B cell (primary cell): ENCODE measurements at places on chromosomes 4 and X. TPM values are rescaled to one million over a fixed set of nuclear protein-coding genes. Genes with fewer than 3 reads are reported as not detected.

DNA sequence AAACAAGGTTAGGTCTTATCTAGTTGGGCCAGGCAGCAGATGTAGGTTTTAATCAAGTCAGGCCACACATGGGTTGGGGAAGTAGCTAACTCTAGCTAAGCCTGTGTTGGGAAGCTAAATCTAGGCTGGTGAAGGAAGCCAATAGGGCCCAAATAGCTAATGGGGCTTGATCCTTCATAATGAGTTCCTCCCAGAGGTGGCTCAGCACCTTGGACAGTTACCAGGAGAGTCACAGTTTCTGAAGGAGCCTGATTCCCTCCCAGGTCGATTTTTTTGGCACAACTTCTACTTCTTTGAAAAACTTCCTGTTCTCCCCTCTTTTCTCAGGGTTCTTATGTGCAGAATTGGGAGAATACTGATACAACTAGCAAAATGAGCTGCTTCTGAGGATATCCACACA is 242.5 kb upstream of the PRPS2 start:
- H3K36me3 ChIP-seq, result no peaks in the 10 kb centered on the region
- no peak for DNase-seq
- no peak overlapping the region for H3K4me3 ChIP-seq
- no peaks in the 10 kb centered on the region for H3K27me3 ChIP-seq
- no peaks in the 10 kb centered on the region for H3K4me1 ChIP-seq

Gene BEX2
- polyA plus RNA-seq, result 34.6 and 78.5 TPM in 2 replicates

- no peaks in the 10 kb centered on the region for H3K36me3 ChIP-seq
- H3K27me3 ChIP-seq, result no peaks in the 10 kb centered on the region
- no peak overlapping the region for H3K4me3 ChIP-seq
- H3K4me1 ChIP-seq, result no peaks in the 10 kb centered on the region
Observed at GRCh38 chr4:21380861-21381260, 567.7 kb downstream of the KCNIP4 start.

DNA sequence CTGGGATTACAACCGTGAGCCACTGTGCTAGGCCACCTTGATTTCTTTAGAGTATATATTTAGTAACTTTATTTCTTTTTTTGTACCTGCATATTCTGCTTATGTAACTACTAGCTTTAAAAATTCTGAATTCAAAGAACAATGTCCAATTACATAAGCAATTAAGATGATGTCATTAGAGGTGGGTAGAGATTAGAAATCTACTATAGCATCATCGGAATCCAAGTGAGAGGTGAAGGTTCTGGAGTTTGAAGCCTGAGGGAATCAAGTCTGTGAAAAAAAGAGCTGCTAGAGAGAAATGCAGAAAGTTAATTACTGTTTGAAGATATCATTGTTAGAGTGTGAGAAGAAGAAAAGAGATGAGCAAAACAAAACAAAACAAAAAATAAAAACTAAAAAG is 79.0 kb upstream of the ENPEP start:
- H3K36me3 ChIP-seq, result no peaks in the 10 kb centered on the region
- no peak for DNase-seq
- no peaks in the 10 kb centered on the region for H3K27me3 ChIP-seq
- no peak overlapping the region for H3K4me3 ChIP-seq

Gene RAB33A
- polyA plus RNA-seq, result 1.5 and 5.4 TPM in 2 replicates

Gene MBNL3
- polyA plus RNA-seq, result 16.6 and 17.3 TPM in 2 replicates

Gene PNMA3
- 2.5 and 3.8 TPM in 2 replicates for polyA plus RNA-seq

DNA sequence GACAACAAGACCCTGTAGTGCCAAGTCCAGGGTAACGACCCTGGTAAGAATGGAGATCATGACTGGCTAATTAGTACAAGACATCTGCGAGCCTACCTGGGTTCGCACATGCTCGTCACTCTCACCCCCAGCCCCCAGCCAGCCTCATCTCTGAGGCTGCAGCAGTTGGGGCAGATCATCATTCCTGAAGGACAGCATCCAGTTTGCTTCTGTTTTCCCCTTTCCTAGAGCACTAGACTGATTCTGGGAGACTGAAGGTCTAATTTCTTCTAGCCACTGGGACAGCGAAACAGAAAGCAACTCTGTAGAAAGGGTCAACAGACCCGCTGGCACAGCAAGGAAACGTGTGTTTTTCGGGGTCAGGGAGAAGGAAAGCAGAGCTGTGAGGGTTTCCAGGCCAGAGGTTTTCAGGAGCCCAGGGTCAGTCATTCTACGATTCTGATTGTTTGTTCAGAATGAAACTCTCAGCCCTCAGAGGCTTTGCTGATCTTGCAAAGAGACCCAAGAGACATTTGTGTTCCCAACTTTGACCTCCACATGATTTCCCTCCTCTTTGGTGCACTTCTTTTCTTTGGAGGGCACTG is 343.1 kb upstream of the NOCT start:
- no peak for DNase-seq
- H3K36me3 ChIP-seq, result no peaks in the 10 kb centered on the region
- H3K27ac ChIP-seq, result no peak overlapping the region
- H3K4me1 ChIP-seq, result no peaks in the 10 kb centered on the region
- H3K27me3 ChIP-seq, result no peaks in the 10 kb centered on the region

GRCh38 chr4:16721613-16722291 is 176.7 kb downstream of the LDB2 start:
- no peak for DNase-seq
- H3K27ac ChIP-seq, result no peak overlapping the region
- no peaks in the 10 kb centered on the region for H3K27me3 ChIP-seq
- H3K36me3 ChIP-seq, result no peaks in the 10 kb centered on the region
- no peaks in the 10 kb centered on the region for H3K4me1 ChIP-seq

DNA sequence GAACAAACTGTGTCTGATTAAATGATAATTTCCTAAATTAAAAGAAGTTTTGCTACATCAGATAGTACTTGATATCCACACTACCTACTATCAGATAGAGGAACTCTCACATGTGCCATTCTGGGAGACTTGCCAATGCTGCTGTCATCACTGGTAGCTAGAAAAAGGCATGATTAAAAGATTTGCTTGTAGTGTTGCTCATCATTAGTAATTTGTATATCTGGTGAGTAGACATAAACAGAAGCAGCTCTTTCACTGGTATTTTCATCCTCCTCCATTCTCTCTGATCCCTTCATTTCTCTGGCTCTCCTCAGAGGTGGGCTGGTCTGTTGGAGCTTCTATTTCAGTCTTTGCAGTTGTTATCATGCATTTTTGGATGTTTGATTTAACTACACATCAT is 56.0 kb downstream of the SPRY1 start:
- no peaks in the 10 kb centered on the region for H3K27me3 ChIP-seq
- DNase-seq, result peak; percentile 34
- peaks cover 61% of the 10 kb centered on the region for H3K4me1 ChIP-seq
- H3K36me3 ChIP-seq, result no peaks in the 10 kb centered on the region
- H3K27ac ChIP-seq, result no peak overlapping the region

- H3K27ac ChIP-seq, result no peak overlapping the region
- H3K4me1 ChIP-seq, result no peaks in the 10 kb centered on the region
- no peaks in the 10 kb centered on the region for H3K27me3 ChIP-seq
- H3K4me3 ChIP-seq, result no peak overlapping the region
Observed at GRCh38 chr4:180567080-180567479, 1676.1 kb upstream of the TENM3 start.

DNA sequence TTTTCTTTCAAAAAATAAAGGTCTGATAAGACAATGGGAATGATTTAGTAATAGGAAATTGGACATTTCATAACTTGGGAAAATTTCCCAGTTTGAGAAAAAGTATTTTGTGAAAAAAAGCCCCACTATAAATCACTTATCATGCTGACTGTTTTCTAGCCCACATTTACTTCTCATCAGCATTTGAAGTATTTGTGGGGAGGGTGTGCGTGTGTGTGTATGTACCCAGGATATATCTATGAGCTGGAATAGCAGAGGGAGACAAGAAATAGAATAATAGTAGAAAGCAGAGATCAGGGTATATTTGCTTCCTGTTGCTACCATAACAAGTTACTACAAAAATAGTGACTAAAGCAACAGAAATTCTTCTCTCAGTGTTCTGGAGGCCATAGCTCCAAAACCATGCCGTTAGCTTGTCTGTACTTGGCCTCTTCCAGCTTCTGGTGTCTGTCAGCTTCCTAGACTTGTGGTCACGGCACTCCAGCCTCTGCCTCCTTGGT is 139.8 kb downstream of the PTTG2 start:
- no peak for DNase-seq
- H3K36me3 ChIP-seq, result peaks cover 7% of the 10 kb centered on the region
- no peak overlapping the region for H3K27ac ChIP-seq
- no peak overlapping the region for H3K4me3 ChIP-seq
- no peaks in the 10 kb centered on the region for H3K27me3 ChIP-seq

GRCh38 chr4:143555676-143556075 is 42.2 kb downstream of the SMARCA5 start:
- DNase-seq, result no peak
- H3K4me3 ChIP-seq, result no peak overlapping the region
- H3K27ac ChIP-seq, result no peak overlapping the region
- H3K4me1 ChIP-seq, result peaks cover 20% of the 10 kb centered on the region

DNA sequence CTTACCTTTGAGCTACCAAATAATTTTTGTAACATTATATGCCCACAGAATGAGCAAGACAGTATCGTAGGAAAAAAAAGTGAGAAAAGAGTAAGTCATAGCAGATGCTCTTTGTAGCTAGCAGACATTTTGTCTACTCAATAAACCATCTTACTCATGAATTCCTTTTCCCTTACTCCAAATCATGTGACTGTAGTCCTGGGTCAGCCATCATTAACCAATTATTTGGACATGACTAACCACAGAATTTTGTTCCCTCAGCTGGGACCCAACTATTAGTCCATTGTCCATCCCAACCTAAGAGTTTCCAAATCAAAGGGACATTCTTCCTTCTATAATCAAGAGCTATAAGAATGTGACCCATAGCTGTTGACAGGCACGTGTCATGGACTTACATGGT is 11.4 kb downstream of the UBE2D3 start:
- no peaks in the 10 kb centered on the region for H3K27me3 ChIP-seq
- no peak overlapping the region for H3K4me3 ChIP-seq
- peaks cover 53% of the 10 kb centered on the region for H3K4me1 ChIP-seq
- DNase-seq, result peak; percentile 2
- H3K27ac ChIP-seq, result no peak overlapping the region
- peaks cover 16% of the 10 kb centered on the region for H3K36me3 ChIP-seq

GRCh38 chrX:1883772-1884171 is 268.9 kb downstream of the ASMT start:
- no peak overlapping the region for H3K4me3 ChIP-seq
- no peak overlapping the region for H3K27ac ChIP-seq
- H3K27me3 ChIP-seq, result no peaks in the 10 kb centered on the region
- H3K36me3 ChIP-seq, result no peaks in the 10 kb centered on the region
- DNase-seq, result no peak
- no peaks in the 10 kb centered on the region for H3K4me1 ChIP-seq

Gene DIPK2B
- not detected in 2 replicates for polyA plus RNA-seq

Gene CFAP97
- polyA plus RNA-seq, result 9.3 and 11.3 TPM in 2 replicates

Gene ELK1
- polyA plus RNA-seq, result 14.2 and 18.4 TPM in 2 replicates

- no peak overlapping the region for H3K4me3 ChIP-seq
- no peak for DNase-seq
- no peaks in the 10 kb centered on the region for H3K4me1 ChIP-seq
- no peak overlapping the region for H3K27ac ChIP-seq
- H3K36me3 ChIP-seq, result no peaks in the 10 kb centered on the region
- no peaks in the 10 kb centered on the region for H3K27me3 ChIP-seq
Observed at GRCh38 chr4:168592676-168593075, 95.8 kb downstream of the PALLD start.

DNA sequence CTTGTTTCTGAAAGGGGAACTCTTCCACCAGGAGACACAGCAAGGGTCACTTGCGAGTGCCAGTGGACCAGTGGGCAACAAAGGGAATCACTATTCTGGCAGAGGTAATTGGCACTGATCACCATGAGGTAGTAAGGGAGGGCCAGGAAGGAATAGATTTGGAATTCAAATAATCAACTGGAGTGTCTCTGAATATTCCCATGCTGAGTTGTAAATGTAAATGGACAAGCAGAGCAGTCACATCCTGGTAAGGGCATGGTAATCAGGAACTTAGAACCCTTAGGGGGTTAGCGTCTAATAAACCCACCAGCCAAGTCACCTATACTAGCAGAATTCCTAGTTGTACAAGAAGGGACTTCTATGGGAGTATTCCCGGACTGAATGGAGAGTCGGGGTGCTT is 178.5 kb upstream of the UGT8 start:
- DNase-seq, result no peak
- no peak overlapping the region for H3K4me3 ChIP-seq
- no peaks in the 10 kb centered on the region for H3K36me3 ChIP-seq
- no peak overlapping the region for H3K27ac ChIP-seq
- H3K27me3 ChIP-seq, result no peaks in the 10 kb centered on the region

Gene CHRDL1
- polyA plus RNA-seq, result not detected in 2 replicates

DNA sequence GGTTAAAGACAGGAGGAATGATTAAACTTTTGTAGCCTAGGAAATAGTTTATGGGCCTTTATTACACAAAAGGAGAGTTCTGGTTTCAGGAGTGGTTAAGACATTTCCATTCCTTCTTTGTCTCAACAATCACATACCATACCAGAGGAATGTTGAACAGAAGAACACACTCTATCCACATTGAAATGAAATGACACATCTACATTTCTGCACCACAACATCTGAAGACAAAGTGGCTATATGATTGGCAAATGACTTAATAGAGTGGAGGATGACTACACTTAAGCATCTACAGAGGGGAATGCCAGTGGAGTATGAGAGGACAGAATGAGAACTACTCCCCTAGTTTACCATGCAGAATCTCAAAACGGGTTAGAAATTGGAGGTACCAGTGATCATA is 8.0 kb downstream of the CYP2U1 start:
- peaks cover 8% of the 10 kb centered on the region for H3K4me1 ChIP-seq
- DNase-seq, result no peak
- no peaks in the 10 kb centered on the region for H3K27me3 ChIP-seq
- no peak overlapping the region for H3K27ac ChIP-seq
- no peak overlapping the region for H3K4me3 ChIP-seq

Gene TEC
- 2.0 and 2.7 TPM in 2 replicates for polyA plus RNA-seq
